ENCODE measurements at places on chromosomes 7 and 10.
A peak's percentile ranks its signal among the peaks of the same experiment; 100 is the strongest.

- DNase-seq: no peak
Measured at GRCh38 chr10:33746186-33746585, 411.7 kb upstream of the NRP1 start.

DNA sequence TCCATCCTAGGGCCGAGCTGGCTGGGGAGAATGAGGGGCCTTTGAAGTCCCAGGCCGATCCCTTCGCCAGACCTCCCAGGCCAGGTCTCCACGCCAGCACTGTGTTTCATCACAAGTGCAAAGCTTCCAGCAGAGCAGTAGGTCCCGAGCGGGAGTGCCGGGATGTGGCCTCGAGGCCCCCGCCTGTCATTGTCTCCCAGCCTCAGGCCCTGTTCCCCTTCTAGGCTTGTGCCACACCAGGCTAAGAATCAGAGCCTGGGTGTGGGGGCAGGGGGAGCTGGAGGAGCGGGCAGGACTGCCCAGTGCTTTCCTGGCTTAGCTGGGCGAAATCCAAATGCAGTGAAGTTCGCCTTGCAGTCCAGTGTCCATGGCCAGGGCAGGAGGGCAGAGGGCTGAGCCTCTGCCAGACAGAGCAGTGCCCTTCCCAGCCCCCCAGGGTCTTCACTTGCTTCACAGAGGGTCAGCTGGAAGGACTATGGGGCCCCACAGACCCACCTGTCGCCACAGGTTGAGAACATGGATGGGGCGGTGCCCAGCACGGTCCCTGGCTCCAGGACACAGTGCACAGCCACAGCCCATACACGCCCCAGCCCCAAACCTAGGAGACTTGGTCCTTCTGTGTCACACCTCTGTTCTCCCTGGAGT lies 20.2 kb upstream of the PFKFB3 start:
- no peak for DNase-seq

- DNase-seq: no peak
Measured at GRCh38 chr7:132871419-132871818, 210.5 kb downstream of the CHCHD3 start.

DNA sequence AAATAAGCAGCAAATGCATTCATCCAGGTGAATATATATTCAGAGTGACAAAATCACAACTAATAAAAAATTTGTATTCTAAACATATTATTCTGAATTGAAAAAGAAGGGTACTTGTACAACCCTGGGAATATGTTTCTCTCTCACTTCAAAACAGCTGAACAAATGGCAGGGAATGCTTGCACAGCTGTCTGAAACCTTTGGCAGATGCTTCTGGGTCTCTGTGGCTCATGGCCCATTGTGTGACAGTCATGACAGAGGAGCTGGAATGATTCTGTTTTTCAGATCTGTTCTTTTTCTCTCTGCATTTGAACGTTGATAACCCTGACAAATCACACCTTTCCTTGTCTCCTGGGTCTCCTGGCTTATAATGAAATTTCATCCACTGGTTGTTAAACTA lies 275.7 kb upstream of the FZD1 start:
- DNase-seq: no peak

DNA sequence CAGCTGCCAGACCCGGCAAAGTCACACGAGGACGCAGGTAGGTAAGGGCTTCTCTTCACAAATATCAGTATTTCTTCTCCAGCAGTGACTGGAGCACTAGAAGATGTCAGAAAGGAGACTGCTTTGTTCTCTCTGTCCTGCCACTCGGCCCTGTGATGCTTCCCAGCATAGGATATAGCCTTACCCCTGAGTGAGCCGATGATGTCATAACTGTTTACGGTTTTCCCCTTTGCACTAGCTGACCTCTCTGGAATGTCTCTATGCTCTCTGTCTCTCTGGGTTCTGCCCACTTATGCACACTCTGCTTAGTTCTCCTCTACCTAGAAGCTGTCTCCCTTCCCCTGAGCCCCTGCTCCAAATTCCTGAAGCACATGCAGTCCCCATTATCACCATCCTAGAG lies 167.5 kb upstream of the PODXL start:
- no peak for DNase-seq

DNA sequence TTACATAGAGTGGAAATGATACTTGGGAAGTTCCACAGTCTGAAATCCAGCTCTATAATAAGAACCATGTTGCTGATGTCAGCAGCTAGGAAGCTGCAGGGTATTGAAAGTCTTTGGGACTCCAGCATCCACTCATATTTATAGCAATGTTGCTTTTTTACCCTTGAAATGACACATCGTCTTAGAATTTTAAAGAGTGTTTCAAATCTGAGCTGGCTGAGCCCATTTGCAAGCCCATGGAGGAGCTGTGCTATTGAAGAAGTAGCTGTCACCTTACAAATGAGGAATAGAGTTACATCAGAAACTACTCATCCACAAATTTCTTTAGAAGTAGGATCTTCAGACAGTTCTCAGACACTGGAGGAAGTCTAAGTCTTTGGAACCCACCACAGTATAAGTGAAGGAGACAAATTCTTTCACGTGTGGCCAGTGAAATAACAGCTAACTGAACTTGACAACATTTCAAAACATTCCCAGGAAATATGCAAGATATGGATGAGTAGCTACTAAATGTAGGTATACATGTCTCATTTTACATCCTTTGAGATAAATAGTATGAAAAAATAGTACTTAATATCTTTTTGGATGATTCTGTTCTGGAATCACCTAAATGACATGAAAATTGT lies 203.6 kb downstream of the ZNF365 start:
- no peak for DNase-seq

DNA sequence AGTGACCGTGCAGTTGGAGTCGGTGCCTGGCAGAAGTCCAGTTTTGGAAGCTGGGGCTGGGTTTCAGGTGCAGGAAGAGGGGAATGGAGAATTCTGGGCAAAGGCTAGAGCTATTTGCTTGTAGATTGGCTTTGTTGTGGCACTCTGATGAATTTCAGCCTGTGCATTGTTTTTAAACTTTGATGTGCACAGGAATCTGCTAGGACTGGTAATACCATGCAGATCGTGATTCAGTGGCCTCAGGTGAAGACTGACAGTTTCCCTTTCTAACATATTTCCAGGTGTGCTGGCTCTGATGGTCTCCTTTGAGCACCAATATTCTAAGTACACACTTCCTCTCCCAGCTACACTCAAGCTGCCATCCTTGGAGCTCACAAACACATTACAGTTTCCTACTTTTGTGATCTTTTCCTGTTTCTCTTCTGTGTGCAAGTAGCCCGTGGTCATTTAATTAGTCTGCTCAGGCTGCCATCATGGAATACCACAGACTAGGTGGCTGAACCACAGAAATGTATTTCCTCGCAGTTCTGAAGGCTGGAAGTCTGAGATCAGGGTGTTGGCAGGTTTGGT lies 55.6 kb downstream of the NOC3L start:
- no peak for DNase-seq

DNA sequence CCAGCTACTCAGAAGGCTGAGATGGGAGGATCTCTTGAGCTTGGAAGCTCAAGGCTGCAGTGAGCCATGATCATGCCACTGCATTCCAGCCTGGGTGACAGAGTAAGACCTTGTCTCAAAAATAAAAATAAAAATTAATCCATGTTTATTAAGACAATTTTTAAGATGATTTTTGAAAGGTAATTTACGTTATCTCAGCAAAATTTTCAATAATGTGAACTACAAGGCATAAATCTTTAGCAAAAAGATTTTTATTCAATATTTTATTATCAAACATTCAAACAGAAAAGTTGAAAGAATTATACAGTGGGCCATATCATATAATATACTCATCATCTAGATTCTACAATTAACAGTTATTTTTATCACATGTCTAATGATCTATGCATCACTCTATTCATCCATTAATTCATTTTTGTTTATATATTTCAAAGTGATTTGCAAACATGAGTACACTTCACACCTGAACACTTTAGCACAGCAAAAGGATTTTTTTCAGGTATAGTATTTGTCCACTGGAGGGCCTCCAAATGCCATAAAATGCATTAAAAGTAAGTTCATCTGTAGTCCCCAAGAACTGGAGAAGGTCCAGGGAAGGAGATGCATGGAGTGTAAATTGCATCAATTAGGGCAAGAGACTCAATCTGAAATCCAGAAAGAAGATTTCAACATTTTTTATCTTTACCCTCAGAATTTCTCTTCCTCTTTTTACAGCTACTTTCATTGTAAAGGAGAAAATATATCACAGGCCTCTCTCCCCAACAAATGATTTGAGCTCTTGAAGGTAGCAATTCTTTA lies 38.6 kb upstream of the RSBN1L start:
- no peak for DNase-seq

- no peak for DNase-seq
Measured at GRCh38 chr7:35530124-35531109, 164.5 kb downstream of the HERPUD2 start.

- no peak for DNase-seq
Measured at GRCh38 chr7:5557920-5558401, 134.3 kb upstream of the TNRC18 start.

DNA sequence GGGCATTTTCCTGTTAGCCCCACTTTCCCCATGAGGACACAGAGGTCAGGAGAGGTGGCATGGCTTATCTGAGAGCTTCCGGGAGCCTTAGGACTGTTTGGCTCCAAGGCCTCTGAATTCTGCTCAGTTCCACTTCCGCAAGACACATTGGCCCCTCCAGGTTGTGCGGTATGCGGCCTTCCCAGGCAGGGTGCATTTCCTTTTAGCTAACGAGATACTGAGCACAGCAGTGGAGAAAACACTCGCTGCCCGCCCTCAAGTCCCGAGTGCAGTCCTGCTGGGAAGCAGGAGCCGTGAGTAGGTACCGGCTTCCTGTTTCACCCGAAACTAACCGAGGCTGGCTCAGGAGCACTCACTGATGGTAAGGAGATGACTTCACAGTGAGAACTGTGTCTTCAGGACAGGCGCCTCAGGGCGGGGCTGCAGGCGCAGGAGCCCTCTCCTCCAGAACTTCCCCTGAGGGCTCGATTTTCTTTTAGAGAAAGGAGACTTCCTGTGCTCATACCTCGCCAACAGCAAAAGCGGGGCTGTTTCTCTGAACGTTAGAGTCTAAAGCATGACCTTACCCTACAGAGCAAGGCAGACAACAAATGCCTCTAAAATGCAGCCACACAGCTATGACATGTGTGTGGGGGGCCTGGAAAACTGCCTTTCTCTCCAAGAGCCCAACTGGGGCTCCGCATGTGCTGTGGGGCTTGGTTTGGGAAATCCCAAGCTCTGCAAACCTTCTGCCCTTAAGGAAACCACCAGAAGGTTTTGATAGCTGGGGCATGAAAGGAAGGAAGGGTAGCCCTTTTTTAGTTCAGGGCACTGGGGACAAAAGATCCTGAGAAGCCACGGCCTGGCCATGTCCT lies 25.9 kb downstream of the RGS10 start:
- DNase-seq: peak; percentile 30

DNA sequence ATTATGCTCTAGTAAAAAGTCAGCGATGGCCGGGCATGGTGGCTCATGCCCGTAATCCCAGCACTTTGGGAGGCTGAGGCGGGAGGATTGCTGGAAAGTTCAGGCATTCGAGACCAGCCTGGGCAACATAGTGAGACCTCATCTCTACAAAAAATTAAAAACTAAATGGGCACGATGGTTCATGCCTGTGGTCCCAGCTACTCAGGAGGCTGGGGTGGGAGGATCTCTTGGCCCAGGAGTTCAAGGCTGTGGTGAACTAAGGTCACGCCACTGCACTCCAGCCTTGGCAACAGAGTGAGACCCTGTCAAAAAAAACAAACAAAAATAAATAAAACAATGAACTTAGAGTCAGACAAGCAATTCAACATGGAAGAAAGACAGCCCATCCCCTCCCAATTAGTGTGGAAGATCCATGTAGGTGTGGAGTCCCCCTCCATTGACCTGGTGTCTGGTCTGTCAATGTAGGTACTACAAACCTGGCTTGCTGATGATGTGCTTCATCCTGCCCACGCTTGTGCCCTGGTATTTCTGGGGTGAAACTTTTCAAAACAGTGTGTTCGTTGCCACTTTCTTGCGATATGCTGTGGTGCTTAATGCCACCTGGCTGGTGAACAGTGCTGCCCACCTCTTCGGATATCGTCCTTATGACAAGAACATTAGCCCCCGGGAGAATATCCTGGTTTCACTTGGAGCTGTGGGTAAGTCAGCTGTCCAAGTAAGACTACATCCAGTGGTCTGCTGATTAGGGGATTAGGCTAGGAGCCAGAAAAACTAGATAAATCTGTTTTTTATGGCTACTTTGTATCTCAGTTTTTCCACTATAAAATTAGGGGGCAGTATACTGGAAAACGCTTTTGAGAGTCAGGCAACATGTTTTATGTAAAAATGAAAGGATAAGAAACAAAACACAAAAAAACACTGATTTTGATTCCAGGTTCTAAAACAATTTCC lies 9.3 kb downstream of the SCD start:
- DNase-seq: no peak

DNA sequence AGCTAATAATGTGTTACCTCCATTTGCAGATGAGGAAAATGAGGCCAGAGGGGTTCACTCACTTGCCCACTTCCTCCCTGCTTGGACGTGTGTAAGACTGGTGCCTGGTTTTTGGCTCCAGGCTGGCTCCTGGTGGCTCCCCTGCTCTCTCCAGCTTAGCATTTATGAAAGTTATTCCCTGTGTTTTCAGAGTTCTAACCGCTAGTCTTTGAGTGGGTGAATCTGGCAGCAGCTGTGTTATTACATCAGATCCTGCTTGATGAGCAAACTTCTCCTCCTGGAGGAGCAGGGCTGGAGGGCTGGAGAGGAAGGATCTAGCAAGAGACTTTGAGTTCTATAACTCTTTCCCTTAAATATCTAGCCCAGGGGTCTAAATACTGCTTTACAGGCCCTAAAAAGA lies 80.9 kb upstream of the AGBL3 start:
- no peak for DNase-seq

DNA sequence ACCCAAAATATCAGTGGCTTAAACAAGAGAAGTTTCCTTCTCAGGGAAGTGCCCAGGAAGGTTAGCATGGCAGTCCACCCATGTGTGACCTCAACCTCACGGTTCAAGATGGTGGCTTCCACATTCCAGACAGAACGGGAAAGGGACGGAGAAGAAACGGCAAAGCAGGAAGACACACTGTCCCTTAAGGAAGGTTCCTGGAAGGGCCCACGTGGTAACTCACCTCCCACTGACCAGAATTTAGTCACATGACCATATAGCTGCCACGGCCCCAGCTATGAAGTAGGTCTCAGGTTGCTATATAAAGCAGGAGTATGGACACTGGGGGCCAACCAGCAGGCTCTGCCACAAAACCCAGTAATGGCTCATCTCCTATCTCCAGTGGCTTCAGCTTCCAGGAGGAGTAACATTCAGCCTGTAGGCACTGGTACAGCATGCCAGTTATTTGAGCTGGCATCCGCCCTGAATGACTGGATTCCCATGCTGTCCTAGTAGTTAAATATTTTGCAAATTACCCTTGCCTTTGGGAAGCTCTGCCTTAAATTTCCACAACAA lies 278.5 kb upstream of the KLF14 start:
- DNase-seq: no peak

GRCh38 chr10:88982366-88982765 lies 8.2 kb upstream of the FAS start:
- DNase-seq: no peak

Measured in stimulated activated CD4-positive, alpha-beta T cell treated with anti-CD3 and anti-CD28 coated beads, TNF-alpha, amount 100 ng/mL, for 4 hours (primary cell).